HEK293T (cell line): ENCODE measurements at places on chromosomes 3 and 15.

- peak; percentile 93 for DNase-seq
Observed at GRCh38 chr3:58585005-58585786, 8.0 kb upstream of the FAM107A start.

GRCh38 chr3:137509354-137510045 is 254.6 kb upstream of the SOX14 start:
- DNase-seq, result no peak

- no peak for DNase-seq
Observed at GRCh38 chr15:80761754-80762153, 17.4 kb upstream of the CEMIP start.

- peak; percentile 94 for DNase-seq
Observed at GRCh38 chr15:75204340-75205063, 2.8 kb downstream of the C15orf39 start.

GRCh38 chr3:79211586-79212359 is 556.0 kb downstream of the ROBO1 start:
- DNase-seq, result no peak

GRCh38 chr3:25025236-25025635 is 402.8 kb upstream of the RARB start:
- no peak for DNase-seq

DNA sequence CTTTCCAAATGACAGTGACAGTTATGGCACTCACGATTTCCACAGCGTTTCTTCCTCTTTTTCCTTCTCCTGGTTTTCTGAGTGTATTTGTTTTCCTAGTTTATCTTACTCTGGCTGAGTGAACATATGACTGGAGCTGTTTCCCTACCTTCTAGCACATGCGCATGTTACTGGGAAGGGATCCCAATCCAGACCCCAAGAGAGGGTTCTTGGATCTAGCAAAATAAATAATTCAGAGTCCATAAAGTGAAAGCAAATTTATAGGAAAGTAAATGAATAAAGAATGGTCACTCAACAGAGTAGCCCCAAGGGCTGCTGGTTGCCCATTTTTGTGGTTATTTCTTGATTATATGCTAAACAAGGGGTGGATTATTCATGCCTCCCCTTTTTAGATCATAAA is 23.8 kb downstream of the METTL6 start:
- DNase-seq, result no peak

DNA sequence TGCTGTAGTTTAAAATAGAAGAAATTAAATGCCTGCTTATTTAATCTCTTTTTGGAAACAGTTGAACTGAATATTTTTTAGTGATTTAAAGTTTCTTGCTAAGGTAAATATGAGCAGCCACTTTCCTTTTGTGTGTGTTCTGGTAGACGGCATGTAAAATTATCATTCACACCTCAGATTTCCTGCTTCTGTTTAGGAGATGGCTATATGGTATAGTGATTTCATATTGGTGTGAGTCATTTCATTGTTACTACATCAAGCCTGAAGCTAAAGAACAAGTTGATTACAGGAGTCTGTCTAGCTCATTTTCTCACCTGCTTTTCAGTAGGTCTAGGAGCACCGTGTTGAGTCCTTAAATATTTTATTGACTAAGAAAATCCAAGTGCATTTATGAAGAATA is 2.2 kb downstream of the LRCH3 start:
- no peak for DNase-seq

GRCh38 chr3:181976526-181976925 is 264.8 kb downstream of the SOX2 start:
- DNase-seq, result no peak

GRCh38 chr3:12288182-12289129 is at the start of gene PPARG:
TSS of gene PPARG (plus strand) at chr3:12289070. CDS start at chr3:12379712, 90,642 bp downstream.
- DNase-seq, result peak; percentile 51

GRCh38 chr15:78427953-78428352 is 10.1 kb upstream of the IREB2 start:
- DNase-seq, result no peak

GRCh38 chr15:93982226-93982727 is 249.1 kb upstream of the MCTP2 start:
- no peak for DNase-seq

- DNase-seq, result no peak
Observed at GRCh38 chr15:67199881-67200763, 54.3 kb downstream of the AAGAB start.

GRCh38 chr15:38048001-38048455 is 113.6 kb downstream of the TMCO5A start:
- no peak for DNase-seq

- no peak for DNase-seq
Observed at GRCh38 chr3:193872265-193872753, 263.6 kb upstream of the HES1 start.

DNA sequence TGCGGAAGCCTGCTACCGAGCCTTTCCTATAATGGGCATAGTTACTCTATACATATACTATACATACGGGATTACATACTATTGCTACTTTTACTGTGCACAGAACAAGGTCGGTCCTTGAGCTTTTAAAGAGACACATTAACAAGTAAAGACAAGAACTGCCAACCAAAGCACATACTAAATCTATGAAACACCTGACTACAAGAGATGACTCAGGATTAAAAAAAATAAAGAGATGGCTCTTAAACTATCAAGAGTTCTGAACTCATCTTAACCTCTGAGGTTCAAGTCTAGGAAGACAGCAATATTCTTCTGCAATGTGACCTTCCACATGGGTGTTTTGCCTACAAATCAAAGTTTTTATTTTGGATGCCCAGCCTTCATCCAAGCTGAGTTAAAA is 106.8 kb downstream of the TNIK start:
- DNase-seq, result no peak

DNA sequence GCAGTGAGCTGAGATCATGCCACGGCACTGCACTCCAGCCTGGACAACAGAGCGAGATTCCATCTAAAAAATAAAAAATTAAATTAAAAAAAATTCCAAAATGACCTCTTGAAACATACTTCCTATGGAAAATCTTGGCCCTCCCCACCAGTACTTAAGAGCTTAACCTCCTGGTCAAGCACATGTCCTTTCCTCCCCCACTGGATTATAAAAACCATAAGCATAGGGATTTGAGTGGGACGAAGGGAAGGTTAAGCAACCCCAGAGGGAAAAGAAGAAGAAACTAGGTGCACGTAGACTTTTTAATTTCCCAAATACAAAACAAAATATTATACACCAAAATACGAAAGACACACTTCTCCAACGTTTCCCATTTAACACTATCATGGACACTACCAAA is 25.3 kb downstream of the SLC4A7 start:
- no peak for DNase-seq

DNA sequence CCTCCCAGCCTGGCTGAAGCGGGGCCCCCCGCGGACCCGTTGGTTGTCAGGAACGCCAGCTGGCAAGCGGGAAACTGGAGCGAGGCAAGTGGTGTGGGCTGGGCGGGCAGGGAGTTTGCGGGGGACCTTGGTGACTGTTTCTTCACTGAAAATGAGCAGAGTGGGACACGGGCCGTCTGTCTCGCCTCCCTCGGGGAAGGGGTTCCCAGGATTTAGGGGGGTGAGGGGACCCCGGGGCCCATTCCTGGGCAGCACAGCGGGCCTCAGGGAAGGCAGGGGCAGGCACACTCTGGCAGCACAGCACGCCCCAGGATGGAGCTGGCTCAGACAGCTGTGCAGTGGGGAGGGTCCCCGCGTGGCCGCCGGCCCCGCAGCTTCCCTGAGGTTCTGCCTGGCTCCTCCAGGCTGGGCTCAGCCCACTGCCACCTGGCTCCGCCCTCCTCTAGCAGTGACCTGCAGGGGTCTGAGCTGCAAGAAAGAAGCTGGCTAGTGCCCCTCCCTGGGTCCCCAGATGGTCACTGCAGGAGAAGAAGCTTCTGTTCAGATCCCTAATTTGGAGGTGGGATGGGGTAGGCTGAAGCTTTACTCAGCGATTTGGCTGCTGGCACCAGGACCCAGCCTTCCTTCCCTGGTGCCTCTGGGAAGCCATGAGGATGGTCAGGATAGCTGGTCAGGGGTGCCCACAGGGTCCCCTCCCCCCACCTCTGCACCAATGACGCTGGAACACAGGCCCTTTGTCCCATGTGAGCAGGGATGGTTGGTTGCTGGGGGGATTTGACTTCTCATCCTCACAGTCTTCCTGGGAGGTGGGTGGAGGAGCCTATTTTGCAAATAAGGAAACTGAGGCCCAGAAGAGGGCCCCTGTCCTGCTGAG is 90.4 kb downstream of the TBC1D2B start:
- no peak for DNase-seq

DNA sequence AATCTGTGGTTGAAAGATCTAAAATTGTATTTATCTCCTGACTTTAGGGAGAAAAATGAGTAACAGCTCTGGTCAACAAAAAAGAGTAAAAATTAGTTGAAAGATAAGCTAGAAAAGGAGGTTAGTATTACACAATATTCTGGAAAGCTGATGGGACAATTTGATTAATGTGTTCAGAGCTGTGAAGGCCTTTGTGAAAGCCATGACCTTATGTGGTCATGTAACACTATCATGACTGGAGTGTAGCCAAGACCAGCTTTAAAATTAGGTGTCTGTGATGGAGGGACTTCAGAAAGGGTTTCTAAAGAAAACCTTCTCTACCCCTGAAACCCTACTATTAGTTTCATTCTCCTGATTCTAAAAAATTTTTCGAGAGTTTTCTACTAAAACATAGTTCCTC is 127.2 kb downstream of the NFKBIZ start:
- no peak for DNase-seq

- DNase-seq, result peak; percentile 24
Observed at GRCh38 chr3:120742849-120743365, 363 bp downstream of the GTF2E1 start.
